ENCODE measurements at places on chromosomes 1 and 21. TPM values are rescaled to one million over a fixed set of nuclear protein-coding genes. Genes with fewer than 3 reads are reported as not detected.
A peak's percentile ranks its signal among the peaks of the same experiment; 100 is the strongest.

The HES3 gene
- not detected for total RNA-seq

The VSIG8 gene
- not detected for total RNA-seq

GRCh38 chr21:43734928-43735229 lies 15.9 kb downstream of the PDXK start:
- DNase-seq = no peak
- peaks cover 29% of the 10 kb centered on the region for H3K4me1 ChIP-seq
- no peak overlapping the region for H3K27ac ChIP-seq
- H3K4me3 ChIP-seq = no peak overlapping the region

GRCh38 chr21:40852563-40852962 lies 5.6 kb upstream of the DSCAM start:
- DNase-seq = no peak
- H3K27ac ChIP-seq = no peak overlapping the region
- peaks cover 5% of the 10 kb centered on the region for H3K27me3 ChIP-seq
- no peak overlapping the region for H3K4me3 ChIP-seq
- no peaks in the 10 kb centered on the region for H3K36me3 ChIP-seq

- H3K4me3 ChIP-seq = peak overlapping the region; percentile 74
- H3K27me3 ChIP-seq = peaks cover 47% of the 10 kb centered on the region
- DNase-seq = no peak
These were observed 9.1 kb downstream of the CDKN2C start for GRCh38 chr1:50978852-50979781.

GRCh38 chr21:38898422-38899096 lies 92.8 kb downstream of the ETS2 start:
- DNase-seq = no peak
- no peak overlapping the region for H3K4me3 ChIP-seq
- no peaks in the 10 kb centered on the region for H3K4me1 ChIP-seq
- H3K36me3 ChIP-seq = no peaks in the 10 kb centered on the region
- peaks cover 4% of the 10 kb centered on the region for H3K27me3 ChIP-seq

DNA sequence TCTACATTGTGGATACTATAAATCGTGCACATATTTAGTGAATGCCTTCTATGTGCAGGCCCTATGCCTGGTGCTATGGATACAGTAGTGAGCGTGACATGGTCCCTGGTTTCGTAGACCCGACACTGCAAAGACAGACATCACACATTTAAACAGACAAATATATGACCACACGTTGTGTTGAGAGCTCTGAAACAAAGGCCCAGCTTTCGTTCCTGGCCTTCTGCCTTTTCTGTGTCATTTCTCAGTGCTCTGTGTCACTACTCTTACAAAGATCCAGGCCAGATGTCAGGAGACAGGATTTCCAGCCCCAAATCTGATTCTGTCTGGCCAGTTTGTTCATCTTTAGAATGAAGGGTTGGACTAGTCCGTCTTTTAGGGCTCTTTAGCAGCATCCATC lies 19.3 kb upstream of the TRABD2B start:
- no peaks in the 10 kb centered on the region for H3K36me3 ChIP-seq
- peaks cover 28% of the 10 kb centered on the region for H3K27me3 ChIP-seq
- DNase-seq = no peak
- H3K4me1 ChIP-seq = no peaks in the 10 kb centered on the region
- H3K27ac ChIP-seq = no peak overlapping the region
- H3K4me3 ChIP-seq = no peak overlapping the region

- H3K4me1 ChIP-seq = no peaks in the 10 kb centered on the region
- H3K4me3 ChIP-seq = no peak overlapping the region
- H3K27ac ChIP-seq = no peak overlapping the region
- peaks cover 3% of the 10 kb centered on the region for H3K27me3 ChIP-seq
- DNase-seq = no peak
These were observed 29.4 kb upstream of the PROX1 start for GRCh38 chr1:213958346-213958745.

- no peaks in the 10 kb centered on the region for H3K36me3 ChIP-seq
- no peaks in the 10 kb centered on the region for H3K4me1 ChIP-seq
- no peak overlapping the region for H3K4me3 ChIP-seq
- H3K27me3 ChIP-seq = peaks cover 4% of the 10 kb centered on the region
These were observed 466.3 kb downstream of the LMO4 start for GRCh38 chr1:87794788-87795614.

- no peak overlapping the region for H3K4me3 ChIP-seq
- H3K36me3 ChIP-seq = no peaks in the 10 kb centered on the region
- H3K27ac ChIP-seq = no peak overlapping the region
- peaks cover 3% of the 10 kb centered on the region for H3K27me3 ChIP-seq
- DNase-seq = no peak
These were observed 53.7 kb downstream of the ZBTB8A start for GRCh38 chr1:32592943-32593342.

DNA sequence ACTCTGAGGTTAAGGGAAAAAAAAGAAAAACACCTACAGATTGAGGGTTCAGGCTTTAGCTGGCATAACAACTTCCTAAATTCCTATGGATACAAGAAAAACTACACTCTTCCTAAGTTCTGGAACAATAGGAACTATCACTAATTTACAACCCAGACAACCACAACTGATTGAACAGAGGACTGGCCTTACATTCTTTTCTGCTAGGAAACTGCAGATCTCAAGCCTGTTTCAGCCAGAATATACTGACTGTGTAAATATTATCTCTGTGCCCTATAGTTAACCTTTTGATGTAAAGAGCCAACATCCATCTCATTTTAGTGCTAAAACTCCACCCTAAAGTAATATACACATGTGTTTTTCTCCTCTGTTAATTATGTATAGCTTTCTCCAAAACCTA lies 1186.5 kb upstream of the TMPRSS15 start:
- no peaks in the 10 kb centered on the region for H3K27me3 ChIP-seq
- DNase-seq = no peak
- H3K36me3 ChIP-seq = no peaks in the 10 kb centered on the region
- no peaks in the 10 kb centered on the region for H3K4me1 ChIP-seq
- H3K4me3 ChIP-seq = no peak overlapping the region

GRCh38 chr1:94305704-94306103 lies 68.3 kb upstream of the ARHGAP29 start:
- no peak for DNase-seq
- no peak overlapping the region for H3K27ac ChIP-seq
- peaks cover 6% of the 10 kb centered on the region for H3K27me3 ChIP-seq

DNA sequence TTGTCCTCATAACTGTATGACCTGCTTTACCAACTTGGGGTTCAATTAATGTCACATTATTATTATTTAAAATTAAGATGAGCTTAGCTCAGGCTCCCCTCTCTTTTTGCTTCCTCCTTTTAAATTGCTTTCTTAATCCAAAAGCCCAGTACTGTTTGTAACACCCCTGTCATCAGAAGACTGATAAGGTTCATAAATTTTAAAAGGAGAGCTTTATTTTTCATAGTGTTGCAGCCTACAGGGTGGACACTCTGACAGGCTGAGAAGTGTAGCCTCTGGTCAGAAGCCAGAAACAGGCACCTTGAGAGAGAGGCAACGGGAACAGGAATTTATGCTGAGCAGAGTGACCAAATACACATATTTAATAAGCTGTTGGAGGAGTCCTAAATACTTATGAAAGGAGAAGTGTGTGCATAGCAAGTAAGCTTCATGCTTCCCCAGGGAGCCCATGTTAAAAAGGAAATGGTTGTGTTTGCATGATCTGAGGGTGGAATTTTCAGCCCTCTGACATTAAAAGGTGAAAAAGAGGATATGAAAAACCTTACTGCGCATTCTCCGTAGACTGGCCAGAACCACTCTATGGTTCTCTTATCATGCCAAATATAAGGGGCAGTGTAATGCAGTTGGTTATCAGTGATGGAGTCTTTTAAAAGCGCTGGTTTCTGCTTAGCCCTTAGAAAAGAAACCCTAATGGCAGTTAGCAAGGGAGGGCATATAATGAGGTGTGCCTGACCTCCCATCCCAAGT lies 30.5 kb upstream of the FGGY start:
- no peak overlapping the region for H3K4me3 ChIP-seq
- H3K27ac ChIP-seq = no peak overlapping the region
- no peak for DNase-seq

DNA sequence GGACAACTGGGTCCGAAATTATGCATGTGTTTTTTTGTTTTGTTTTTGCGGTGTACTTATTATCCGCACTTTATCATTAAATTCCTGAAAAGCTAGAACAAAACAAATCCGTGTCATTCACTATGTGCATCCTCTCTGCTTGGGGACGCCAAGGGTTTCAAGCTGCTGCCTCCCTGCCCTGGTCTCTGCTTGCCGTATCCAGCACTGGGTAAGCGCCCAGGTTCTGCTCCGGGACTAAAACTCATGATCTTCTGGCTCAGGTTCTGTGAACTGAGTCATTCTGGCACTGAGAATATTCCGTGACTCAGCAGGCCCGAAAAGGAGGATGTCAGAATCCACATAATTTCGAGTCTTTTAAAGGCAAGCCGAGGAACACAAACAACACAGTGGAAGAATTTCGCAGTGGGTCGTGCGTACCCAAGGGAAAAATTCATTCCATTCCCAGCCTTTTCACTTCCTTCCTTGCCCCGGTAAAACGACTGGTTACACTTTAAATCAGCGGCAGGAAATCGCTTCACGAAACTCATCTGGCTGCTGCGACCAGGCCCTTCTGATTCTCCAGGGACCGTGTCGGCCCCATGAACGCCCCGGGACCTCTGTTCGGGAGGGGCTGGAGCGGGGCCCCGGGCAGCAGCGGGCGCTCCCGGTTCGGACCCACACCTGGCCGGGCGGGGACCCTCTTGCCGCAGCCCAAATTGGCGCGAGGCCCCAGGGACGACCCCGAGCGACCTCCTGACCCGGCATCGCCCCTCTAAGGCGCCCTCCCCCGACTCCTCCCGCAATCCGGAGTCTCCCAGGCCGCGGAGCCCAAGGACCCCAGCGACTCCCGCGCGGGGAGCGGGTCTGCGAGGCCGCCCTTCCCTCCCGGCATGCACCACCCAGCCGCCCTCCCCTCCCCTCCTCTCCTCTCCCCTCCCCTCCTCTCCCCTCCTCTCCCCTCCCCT lies 746 bp upstream of the LAMC1 start:
- H3K4me3 ChIP-seq = peak overlapping the region; percentile 74
- peaks cover 2% of the 10 kb centered on the region for H3K36me3 ChIP-seq
- H3K27me3 ChIP-seq = peaks cover 77% of the 10 kb centered on the region
- H3K27ac ChIP-seq = peak overlapping the region; percentile 49

- no peak overlapping the region for H3K27ac ChIP-seq
These were observed 126.4 kb downstream of the CLIC6 start for GRCh38 chr21:34795175-34795547.

GRCh38 chr1:161726473-161727255 lies 5.3 kb downstream of the FCRLB start:
- peaks cover 50% of the 10 kb centered on the region for H3K4me1 ChIP-seq
- peak; percentile 50 for DNase-seq
- peaks cover 64% of the 10 kb centered on the region for H3K27me3 ChIP-seq
- no peak overlapping the region for H3K27ac ChIP-seq
- peaks cover 6% of the 10 kb centered on the region for H3K36me3 ChIP-seq

DNA sequence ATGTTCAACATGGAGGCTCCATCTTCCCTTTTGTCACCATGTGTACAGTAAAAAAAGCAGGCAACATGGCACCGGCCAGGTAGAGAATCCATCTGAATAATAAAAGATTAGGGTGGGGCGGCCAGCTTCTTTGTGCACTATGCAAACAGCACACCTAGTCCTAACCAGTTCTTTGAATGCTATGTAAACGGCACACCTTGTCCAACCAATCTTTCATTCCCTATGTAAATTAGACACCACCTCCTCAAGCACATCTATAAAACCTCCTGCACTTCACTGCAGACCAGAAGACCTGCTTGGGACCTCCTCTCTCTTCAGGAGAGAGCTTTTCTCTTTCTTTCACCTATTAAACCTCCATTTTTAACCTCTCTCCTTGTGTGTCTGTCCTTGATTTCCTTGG lies 28.2 kb downstream of the TFB2M start:
- peaks cover 4% of the 10 kb centered on the region for H3K36me3 ChIP-seq
- H3K27me3 ChIP-seq = no peaks in the 10 kb centered on the region
- no peak for DNase-seq

- H3K4me3 ChIP-seq = no peak overlapping the region
- peaks cover 1% of the 10 kb centered on the region for H3K27me3 ChIP-seq
- H3K27ac ChIP-seq = no peak overlapping the region
- no peak for DNase-seq
- H3K36me3 ChIP-seq = no peaks in the 10 kb centered on the region
- no peaks in the 10 kb centered on the region for H3K4me1 ChIP-seq
These were observed 552.9 kb downstream of the LTN1 start for GRCh38 chr21:28439788-28440187.

GRCh38 chr1:41515131-41515678 lies 30.7 kb upstream of the EDN2 start:
- DNase-seq = no peak
- no peak overlapping the region for H3K4me3 ChIP-seq
- peaks cover 6% of the 10 kb centered on the region for H3K4me1 ChIP-seq
- H3K27ac ChIP-seq = no peak overlapping the region
- no peaks in the 10 kb centered on the region for H3K27me3 ChIP-seq

DNA sequence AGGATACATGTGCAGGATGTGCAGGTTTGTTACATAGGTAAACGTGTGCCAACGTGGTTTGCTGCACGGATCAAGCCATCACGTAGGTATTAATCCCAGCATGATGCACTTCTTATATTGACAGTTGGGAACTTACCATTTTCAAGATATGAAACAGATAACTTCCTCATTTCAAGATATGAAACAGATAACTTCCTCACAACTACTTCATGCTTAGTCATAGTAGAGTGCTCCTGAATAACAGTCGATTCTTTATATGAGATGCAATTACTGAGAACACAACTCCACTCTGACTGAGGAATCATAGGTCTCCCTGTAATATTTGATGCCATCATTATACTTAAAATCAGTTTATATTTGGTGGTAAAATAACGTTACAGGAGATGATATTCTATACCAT lies 1124.3 kb downstream of the AMY1C start:
- no peaks in the 10 kb centered on the region for H3K27me3 ChIP-seq
- H3K27ac ChIP-seq = no peak overlapping the region
- DNase-seq = no peak
- H3K36me3 ChIP-seq = no peaks in the 10 kb centered on the region
- no peaks in the 10 kb centered on the region for H3K4me1 ChIP-seq

GRCh38 chr21:36250423-36251075 lies 69.4 kb upstream of the MORC3 start:
- H3K36me3 ChIP-seq = peaks cover 40% of the 10 kb centered on the region
- H3K4me3 ChIP-seq = no peak overlapping the region
- H3K27ac ChIP-seq = no peak overlapping the region
- peaks cover 15% of the 10 kb centered on the region for H3K4me1 ChIP-seq
- no peaks in the 10 kb centered on the region for H3K27me3 ChIP-seq

All from activated T-helper 1 cell treated with anti-CD3 and anti-CD28 coated beads, Interleukin-12 subunit alpha, Interleukin-12 subunit beta, Interleukin-2, Interleukin-4 antibody, amounts not matched to agents 30 ng/mL and 10 ng/mL and 1 ng/mL, durations not matched to agents 14 hours and 24 hours and 36 hours (primary cell).